ENCODE measurements at places on chromosomes 5 and 9. TPM values are rescaled to one million over a fixed set of nuclear protein-coding genes. Genes with fewer than 3 reads are reported as not detected.

DNA sequence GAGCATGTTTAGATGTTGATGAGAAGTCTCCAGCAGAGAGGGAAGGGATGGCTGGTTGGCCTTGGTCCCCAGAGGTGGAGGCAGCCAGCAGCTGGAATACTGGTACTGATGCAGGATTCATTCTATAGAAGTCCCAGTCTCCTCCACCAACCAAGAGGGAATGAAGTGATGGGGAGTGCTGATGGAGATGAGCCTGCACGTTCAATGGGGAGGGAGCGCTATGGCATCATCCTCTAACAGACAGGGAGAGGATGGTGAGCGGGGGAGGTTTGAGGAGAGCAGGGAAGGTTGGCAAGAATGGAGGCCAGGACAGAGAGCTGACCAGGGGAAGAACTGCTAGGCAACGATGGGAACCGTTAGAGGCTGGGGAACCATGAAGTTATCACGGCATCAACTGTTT, 159.8 kb upstream of the MVB12B start:
- DNase-seq, result no peak

GRCh38 chr5:2320611-2321010, 430.9 kb downstream of the IRX2 start:
- no peak for DNase-seq

GRCh38 chr5:36369219-36369690, 67.6 kb upstream of the RANBP3L start:
- DNase-seq, result peak; percentile 42

- no peak for DNase-seq
Measured at GRCh38 chr5:123350742-123351141, 72.5 kb downstream of the CEP120 start.

- peak; percentile 36 for DNase-seq
Measured at GRCh38 chr9:90141723-90142122, 500.9 kb downstream of the DIRAS2 start.

DNA sequence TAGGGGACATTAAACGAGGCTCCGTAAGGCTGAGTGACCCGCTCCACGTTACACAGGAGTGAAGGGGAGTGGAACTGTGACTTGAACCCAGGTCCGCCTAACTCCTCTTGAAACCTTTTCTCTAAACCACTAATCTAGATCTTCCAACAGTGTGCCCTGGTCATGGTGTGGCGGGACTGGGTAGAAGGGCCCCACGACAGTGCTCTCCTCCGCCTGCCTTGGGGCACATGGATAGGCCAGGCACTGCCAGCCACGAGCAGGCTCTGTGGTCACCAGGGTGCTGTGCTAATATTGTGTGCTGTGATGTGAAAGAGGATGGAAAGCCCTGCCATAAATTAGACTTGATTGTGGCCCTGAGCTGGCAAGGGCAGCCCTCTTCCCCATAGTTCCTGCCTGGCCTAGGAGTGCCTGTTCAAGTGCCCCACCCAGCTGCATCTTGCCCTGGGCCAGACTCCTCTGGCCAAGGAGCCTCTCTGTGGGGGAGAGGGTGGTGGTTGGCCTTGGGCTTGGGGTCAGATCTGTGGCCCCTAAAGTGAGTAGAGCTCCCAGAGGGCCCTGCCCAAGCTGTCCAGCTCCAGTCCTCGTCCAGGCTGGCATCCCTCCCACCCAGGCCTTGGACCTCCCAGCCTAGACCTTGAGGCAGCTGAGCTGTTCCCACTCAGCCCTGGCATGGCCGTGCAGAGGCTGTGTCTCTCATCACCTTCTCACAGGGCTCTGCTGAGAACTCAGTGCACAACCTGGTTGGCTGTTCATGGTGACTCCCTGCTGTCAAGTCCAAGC, 67.8 kb upstream of the TBC1D2 start:
- DNase-seq, result no peak

- DNase-seq, result peak; percentile 88
Measured at GRCh38 chr9:35538361-35539234, 48.7 kb downstream of the RUSC2 start.

- DNase-seq, result no peak
Measured at GRCh38 chr5:113325054-113325453, 109.7 kb downstream of the TSSK1B start.

DNA sequence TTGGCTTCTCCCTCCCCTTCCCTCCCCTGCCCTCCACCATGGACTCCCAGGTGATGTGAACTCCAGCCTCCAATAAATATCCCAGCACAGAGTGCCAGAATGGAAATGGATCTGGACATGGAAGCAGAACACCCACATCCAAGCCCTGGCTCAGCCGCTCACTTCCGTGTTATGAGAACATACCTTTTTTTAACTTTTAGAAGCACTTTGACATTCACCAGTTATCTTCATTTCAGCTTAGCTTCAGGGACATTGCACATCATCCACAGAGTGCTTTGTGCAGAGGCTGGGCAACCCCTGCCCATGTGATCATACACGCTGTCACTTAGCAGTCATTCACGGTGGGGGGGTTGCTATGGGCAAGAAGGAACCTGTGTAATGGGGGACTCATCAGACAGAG, 9.1 kb downstream of the AFAP1L1 start:
- no peak for DNase-seq

DNA sequence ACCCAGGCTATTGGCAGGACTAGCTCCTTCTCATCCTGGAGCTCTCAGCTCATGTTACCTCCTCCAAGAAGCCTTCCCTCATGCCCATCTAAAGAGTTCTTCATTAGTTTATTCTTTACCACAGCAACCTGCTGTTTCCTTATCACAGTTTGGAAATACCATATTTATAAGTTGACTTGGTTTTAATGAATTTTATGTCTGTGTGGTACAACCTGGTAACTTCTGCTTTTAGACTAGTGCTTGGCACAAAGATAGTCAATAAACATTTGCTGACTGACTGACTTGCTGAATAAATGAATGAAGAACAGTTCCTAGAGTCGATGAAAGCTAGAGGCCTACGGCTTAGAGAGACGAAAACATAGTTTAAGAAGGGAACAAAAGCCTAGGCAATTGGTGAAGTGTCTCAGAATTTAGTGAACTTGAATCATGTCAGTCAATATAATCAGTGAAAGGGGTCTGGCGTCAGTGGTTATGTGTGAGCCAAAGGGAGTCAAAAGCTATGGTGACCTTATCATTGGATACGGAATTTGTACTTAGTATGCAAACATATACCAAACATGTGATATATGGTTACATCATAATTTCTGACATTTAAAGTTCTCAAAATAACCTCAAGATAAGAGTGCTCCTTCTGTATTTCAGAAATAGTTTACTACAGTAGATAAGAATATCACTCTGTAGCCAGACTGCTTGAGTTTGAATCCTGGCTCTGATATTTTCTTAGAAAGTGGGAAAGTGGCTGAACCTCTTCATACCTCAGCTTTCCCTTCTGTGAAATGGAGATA, 239.5 kb downstream of the MCTP1 start:
- DNase-seq, result no peak

DNA sequence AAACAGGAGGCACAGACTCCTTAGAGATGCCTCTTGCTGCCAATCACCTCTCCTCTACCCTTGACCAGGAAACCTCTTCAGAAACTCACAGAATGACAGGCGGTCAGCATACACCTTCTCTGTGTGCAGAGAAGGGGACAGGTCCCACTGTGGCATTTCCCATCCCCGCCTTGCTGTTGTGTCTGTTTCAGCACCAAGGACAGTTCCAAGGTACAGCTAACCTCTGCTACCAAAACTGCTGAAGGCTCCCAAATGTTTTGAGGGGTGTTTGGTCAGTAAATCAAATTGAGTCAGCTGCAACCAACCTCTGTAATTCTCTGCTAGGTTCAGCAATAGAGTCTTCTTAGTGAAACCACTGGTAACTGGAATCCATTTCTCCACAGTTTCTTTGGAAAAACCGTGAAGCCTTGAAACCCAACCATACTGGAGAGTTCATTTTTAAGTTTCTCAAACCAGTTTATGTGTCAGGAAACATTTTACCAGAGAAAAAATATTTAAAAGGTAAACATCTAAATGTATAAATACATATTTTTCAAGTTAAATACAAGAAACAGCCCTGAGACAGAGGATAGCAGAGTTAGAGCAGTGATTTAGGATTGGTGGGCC, 122.0 kb downstream of the DRD1 start:
- DNase-seq, result peak; percentile 44

- no peak for DNase-seq
Measured at GRCh38 chr5:64507264-64507605, 1.4 kb downstream of the RGS7BP start.

GRCh38 chr9:109918339-109919163, 138.6 kb downstream of the PALM2AKAP2 start:
- DNase-seq, result peak; percentile 71

DNA sequence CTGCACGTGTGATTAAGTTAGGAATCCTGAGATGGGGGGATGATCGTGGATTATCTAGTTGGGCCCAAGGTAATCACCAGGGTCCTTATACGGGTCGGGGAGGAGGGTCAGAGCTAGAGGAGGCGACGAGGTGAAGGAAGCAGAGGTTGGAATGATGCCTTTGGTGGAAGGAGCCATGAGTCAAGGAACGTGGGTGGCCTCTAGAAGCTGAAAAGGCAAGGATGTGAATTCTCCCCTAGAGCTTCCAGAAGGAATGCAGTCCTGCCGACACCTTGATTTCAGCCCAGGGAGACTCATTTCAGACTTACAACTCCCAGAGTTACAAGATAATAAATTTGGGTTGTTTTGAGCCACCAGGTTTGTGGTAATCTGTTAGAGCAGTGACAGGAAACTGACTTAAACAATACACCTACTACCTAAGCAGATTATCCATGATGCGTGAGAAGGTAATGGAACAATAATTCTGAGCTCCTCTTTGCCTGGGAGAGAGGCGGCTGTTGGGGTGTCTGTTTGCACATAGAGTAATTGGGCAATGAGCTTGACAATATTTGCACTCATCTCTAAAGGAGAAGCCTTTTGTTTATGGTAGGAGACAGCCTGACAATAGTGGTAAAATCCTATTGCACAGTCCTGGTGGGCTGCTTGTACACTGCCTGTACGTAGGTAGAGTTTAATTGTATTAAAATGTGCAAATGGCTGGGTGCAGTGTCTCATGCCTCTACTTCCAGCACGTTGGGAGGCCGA, 129.3 kb upstream of the IER5L start:
- no peak for DNase-seq

- no peak for DNase-seq
Measured at GRCh38 chr9:78486661-78487060, 189.7 kb downstream of the PSAT1 start.

Gene RNF183
- total RNA-seq, result not detected

Gene SCGB3A2
- not detected for total RNA-seq

Gene SPATA31C2
- total RNA-seq, result under 0.01 TPM

Gene BTNL8
- not detected for total RNA-seq

Gene LCN6
- total RNA-seq, result not detected

Gene C1QTNF2
- total RNA-seq, result 0.64 TPM

Gene SAXO1
- total RNA-seq, result not detected

Gene RGS7BP
- not detected for total RNA-seq

Gene LCN15
- total RNA-seq, result not detected

Gene OTP
- not detected for total RNA-seq

Gene CCDC187
- under 0.01 TPM for total RNA-seq

Gene PCDHA7
- 0.86 TPM for total RNA-seq
